Caco-2 (cell line): ENCODE measurements at places on chromosomes 1 and 21. TPM values are rescaled to one million over a fixed set of nuclear protein-coding genes. Genes with fewer than 3 reads are reported as not detected.

Gene SLC5A3
- 19.1 and 19.8 TPM in 2 replicates for total RNA-seq

GRCh38 chr1:53629101-53629691 lies 109.8 kb downstream of the GLIS1 start:
- H3K27me3 ChIP-seq: no peaks in the 10 kb centered on the region
- no peak for DNase-seq

DNA sequence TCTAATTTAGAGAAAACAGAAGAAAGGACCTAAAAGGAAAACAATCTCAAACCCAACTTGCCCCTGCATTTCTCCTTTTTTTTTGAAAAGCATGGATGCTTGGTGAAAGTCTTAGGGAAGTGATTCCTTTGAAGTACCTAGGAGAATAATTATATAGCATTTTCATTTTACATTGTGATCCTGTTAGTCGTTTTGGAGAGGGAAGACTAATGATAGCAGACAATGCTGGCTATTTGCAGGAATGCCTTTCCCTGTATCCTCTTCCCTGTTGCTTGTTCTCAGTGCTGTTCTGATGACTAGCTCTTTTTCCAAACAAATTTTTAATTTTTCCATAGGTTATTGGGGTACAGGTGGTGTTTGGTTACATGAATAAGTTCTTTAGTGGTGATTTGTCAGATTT lies 53.9 kb downstream of the LAMC1 start:
- H3K27ac ChIP-seq: no peak overlapping the region
- no peak overlapping the region for H3K4me3 ChIP-seq
- H3K27me3 ChIP-seq: no peaks in the 10 kb centered on the region
- no peak for DNase-seq
- H3K4me1 ChIP-seq: peaks cover 43% of the 10 kb centered on the region
- H3K36me3 ChIP-seq: no peaks in the 10 kb centered on the region

- DNase-seq: no peak
- H3K36me3 ChIP-seq: no peaks in the 10 kb centered on the region
- no peaks in the 10 kb centered on the region for H3K27me3 ChIP-seq
- no peak overlapping the region for H3K27ac ChIP-seq
- no peak overlapping the region for H3K4me3 ChIP-seq
Measured at GRCh38 chr1:243287652-243288051, 31.8 kb downstream of the SDCCAG8 start.

- no peak overlapping the region for H3K27ac ChIP-seq
- no peak for DNase-seq
- no peaks in the 10 kb centered on the region for H3K36me3 ChIP-seq
- no peaks in the 10 kb centered on the region for H3K4me1 ChIP-seq
- no peak overlapping the region for H3K4me3 ChIP-seq
- H3K27me3 ChIP-seq: no peaks in the 10 kb centered on the region
Measured at GRCh38 chr21:40731206-40731605, 115.8 kb downstream of the DSCAM start.
